ENCODE measurements at places on chromosomes 2 and 18.

GRCh38 chr2:70536517-70537055 is 17.0 kb downstream of the TGFA start:
- no peak for DNase-seq

DNA sequence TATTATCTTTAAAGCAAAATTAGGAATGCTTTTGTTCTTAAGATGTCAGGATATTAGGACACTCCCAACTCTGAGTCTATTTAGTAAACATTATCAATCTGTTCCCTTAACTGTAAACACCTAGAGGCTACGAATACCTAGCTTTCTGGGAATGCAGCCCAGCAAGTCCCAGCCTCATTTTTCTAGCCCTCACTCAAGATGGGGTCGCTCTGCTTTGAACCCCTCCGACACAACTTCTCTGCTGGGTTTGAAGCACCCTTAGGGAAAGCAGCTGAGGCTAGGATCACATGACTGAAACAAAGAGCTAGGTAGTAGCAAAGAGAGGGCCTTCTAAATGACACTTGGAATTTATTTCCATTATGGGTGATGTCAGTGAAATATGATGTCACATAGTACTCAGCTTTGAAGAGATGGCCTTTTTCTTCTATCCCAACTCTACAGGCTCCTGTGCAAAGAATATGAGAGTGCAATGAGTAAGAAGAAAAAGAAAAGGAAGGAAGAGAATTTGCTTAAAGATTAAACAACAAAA is 114.7 kb downstream of the CSRNP3 start:
- no peak for DNase-seq

- no peak for DNase-seq
Observed at GRCh38 chr2:163675388-163675787, 60.4 kb downstream of the FIGN start.

- DNase-seq: no peak
Observed at GRCh38 chr2:152613235-152613634, 104.0 kb downstream of the PRPF40A start.

- no peak for DNase-seq
Observed at GRCh38 chr2:12612671-12613070, 104.1 kb upstream of the TRIB2 start.

GRCh38 chr2:28510184-28510583 is 14.3 kb downstream of the PLB1 start:
- DNase-seq: no peak

DNA sequence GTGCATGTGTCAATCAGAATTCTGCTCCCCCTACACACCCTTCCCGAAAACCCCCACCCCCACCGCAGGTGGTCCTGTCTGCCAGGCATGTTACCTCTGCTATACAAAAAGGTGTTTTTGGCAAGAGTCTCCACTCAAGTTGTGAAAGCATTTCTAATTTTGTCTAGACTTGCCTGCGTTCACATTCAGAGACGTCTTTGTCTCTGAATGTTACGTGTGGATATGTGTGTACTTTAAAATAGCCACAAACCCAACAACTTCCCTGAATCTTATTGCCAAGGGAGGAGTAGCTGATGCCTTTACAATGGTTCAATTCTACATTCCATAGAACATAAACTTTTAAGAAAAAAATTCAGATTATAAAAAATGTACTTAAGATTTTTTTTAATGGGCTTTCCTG is 66.6 kb downstream of the ITGA4 start:
- DNase-seq: no peak

- DNase-seq: peak; percentile 51
Observed at GRCh38 chr18:7872569-7872968, 305.5 kb downstream of the PTPRM start.

DNA sequence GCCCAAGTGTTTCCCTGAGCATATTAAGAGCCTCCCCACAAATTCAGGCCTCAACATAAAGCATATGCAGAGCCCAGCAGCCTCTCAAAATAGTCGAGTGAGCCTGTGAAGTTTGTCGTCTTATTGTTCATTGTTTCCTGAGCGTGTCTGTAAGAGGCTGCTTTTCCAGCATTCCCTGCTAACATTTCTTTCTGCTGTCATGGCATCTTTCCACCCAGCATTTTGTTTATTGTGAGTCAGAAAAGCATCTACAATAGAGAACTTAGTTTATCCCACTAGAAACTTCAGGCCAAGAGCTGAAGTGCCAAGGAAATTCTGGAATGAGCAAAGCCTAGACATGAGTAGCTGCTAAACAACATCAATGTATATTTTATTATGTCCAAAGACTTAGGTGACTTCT is 46.3 kb upstream of the STAM2 start:
- no peak for DNase-seq

GRCh38 chr2:133421516-133422324 is 146.5 kb downstream of the NCKAP5 start:
- DNase-seq: peak; percentile 53

GRCh38 chr18:71832946-71833617 is 711.1 kb downstream of the CBLN2 start:
- no peak for DNase-seq

DNA sequence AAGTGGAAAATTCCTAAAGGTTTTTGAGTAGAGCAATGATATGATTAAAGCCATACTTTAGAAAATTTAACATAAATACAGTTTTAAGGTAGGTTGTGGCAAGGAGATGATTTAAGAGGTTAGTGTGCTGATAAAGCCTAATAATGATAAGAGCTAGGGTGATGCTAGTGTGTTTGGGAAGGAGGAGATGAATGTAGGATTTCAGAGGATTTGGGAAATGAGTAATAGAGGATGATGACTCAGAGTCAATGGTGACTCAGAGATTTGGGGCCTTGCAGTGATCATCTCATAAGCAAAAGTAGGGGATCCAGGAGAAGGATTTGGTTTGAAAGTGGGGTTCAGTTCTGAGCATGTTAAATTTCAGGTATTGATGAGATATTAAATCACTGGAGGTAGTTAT is 23.3 kb downstream of the STAMBP start:
- DNase-seq: peak; percentile 81

DNA sequence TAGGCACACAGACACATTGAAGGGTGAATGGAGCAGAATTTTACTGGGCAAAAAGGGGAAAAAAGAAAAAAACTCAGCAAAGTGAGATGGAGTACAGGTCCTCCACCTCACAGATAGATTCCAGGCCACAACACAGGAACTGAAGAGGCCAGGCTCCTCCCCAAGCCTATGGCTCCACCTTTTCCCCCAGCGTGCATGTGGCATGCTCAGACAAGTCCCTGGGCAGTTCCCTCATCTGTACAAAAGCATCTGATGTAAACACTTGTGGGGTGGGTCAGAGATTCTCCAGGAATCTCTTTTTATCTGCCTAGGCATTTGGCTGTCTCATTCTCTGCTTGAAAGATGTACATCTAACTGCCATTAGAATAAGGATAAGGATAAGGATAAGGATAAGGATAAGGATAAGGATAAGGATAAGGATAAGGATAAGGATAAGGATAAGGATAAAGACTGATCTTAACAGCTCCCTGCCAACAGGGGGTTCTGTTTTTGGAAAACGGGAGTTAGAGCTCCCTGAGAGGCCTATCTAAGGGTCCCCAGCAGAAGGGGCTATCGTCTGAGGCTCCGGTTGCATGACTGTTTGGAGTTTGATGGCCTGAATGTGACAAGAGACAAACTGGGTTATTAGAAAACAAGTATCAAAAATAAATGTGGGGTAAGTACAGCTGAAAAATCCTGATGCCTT is 17.2 kb upstream of the ASXL3 start:
- no peak for DNase-seq

DNA sequence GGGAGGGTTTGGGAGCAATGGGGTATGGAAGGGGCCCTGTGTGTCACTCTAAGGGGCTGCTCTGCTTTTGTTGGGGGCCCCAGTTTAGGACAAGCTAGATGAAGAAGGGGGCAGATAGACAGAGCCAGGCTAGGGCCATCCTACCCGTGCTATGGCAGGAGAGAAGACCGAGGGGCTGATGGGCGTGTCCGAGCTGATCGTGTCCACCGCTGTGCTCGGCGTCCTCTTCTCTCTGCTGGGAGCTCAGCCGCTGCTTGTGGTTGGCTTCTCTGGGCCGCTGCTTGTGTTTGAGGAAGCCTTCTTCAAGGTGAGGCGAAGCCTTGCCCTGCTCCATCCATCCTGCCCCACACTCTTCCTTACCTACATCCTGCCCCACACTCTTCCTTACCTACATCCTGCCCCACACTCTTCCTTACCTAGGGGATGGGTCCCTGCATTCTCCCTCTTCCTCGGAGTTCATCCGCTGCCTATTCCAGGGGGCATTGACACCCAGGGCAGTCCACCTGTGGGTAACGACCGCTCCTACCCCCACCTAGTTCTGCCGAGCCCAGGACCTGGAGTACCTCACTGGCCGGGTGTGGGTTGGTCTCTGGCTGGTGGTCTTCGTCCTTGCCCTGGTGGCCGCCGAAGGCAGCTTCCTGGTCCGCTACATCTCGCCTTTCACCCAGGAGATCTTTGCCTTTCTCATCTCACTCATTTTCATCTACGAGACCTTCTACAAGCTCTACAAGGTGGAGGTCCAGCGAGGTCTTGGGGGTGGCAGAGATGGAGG is 8.9 kb downstream of the SLC4A3 start:
- DNase-seq: no peak

GRCh38 chr2:216485237-216485636 is 13.4 kb upstream of the RPL37A start:
- no peak for DNase-seq

DNA sequence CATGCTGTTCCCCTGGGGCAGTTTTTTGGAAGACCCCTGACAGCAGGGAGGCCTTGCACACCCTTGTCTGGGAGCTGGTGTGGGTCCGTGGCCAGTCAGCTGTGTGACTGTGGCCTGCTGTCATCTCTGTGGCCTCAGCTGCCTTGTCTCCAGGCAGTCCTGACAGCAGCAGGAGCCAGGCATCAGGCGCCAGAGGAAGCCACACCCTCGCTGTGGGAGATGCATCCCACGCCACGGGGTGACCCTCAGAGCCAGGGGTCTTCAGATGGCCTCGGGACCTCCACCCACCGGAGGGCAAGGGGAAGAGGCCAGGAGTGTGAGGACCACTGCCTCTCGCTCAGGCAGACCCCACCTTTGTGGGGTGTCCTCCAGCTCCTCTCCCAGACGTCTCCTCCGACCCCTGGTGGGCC is 5.0 kb downstream of the BOK start:
- no peak for DNase-seq

DNA sequence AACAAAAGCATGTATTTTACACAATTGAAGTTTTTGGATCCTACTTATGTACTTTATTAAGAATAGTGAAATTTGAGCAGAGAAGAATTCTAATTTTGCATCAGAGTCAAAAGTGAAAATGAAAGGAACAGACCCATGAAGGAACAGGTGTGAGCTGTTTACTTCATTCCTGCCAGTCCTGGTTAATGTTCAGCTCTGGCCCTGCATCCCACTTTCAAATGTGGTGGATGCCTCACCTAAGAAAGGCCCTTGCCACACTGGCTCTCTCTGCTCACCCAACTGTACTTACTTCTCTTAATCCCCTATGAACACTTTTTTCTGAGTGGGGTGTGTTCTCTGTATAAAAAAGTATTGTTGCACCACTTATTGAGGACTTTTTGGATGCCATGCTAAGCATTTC is 22.2 kb downstream of the FAM110C start:
- DNase-seq: no peak

GRCh38 chr2:205665791-205666190 is 16.5 kb upstream of the NRP2 start:
- DNase-seq: no peak

- no peak for DNase-seq
Observed at GRCh38 chr2:164948540-164948939, 6.8 kb downstream of the SLC38A11 start.

DNA sequence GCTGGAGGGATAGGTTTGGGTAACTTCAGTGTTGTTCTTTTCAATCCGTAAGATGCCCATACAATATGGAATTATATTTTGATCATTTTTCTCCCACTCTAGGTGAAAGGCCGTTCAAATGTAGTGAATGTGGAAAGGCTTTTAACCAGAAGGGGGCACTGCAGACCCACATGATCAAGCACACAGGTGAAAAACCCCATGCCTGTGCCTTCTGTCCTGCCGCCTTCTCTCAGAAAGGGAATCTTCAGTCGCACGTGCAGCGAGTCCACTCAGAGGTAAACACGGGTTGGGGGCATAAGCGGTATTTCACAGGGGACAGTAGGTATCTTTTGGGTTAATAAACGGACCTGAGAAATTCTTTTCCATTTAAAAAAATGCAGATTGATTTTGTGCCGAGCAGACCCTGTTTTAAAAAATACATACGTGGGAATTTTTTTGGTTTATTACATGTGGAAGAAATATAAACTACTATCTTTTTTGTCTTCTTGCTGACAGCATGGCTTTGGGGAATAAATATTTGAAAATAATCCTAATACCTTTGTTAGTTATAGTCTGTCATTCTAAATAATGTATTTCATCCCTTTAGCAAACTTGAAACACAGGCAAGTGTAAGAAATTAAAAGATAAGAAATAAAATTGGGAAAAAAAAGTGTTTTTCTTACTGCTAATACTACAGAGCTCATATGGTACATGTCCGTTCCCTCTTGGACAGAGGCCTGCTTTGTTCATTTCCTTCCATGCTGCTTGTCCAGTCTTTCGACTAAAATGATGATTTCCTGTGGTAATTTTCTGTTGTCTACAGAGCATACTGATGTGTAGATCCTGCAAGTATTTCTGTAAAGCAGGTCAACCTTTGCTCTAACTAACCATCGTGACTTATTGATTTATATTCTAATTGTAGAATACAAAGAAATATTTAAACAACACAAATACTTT is 53.3 kb downstream of the ZNF236 start:
- peak; percentile 41 for DNase-seq

GRCh38 chr2:179048099-179048498 is 1.8 kb downstream of the CCDC141 start:
- no peak for DNase-seq

GRCh38 chr2:44290261-44290660 is 15.0 kb downstream of the SLC3A1 start:
- peak; percentile 55 for DNase-seq

DNA sequence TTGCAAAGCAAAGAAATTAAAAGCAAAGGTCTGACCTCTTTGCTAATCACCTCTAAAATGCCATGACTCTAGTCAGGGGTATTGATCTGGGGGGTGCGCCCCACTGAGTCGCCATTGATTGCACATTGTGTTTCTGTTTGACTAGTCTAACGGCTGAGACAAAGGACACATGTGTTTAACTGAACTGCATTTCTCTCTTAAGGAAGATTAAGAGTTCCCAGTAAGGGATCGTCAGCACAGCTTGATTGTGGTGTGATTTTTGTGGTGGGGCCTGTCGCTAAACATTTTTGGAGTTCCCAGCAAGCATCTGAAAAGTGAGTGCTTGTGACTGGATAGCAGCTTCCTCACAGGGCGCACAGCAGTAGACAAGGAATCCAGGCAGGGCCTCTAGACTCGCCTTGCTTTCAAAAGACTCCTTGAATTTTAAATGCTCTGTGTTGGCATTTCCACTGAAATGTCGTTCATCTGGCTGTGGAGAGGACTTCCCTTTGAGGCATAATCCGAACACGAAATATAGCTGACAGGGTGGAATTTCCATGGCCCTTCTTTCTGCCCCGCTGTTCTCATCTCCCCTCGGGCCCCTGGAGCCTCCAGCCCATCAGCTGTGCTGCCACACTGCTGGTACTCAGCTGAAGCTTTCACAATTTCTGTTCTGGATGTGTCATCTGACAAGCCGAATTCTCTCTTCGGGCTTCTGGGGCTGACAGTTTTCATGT is 126.3 kb downstream of the FAM168B start:
- no peak for DNase-seq

- no peak for DNase-seq
Observed at GRCh38 chr2:227125506-227125905, 38.5 kb downstream of the COL4A4 start.

Measured in Daoy (cell line).